ENCODE measurements at places on chromosomes 7 and 10.

DNA sequence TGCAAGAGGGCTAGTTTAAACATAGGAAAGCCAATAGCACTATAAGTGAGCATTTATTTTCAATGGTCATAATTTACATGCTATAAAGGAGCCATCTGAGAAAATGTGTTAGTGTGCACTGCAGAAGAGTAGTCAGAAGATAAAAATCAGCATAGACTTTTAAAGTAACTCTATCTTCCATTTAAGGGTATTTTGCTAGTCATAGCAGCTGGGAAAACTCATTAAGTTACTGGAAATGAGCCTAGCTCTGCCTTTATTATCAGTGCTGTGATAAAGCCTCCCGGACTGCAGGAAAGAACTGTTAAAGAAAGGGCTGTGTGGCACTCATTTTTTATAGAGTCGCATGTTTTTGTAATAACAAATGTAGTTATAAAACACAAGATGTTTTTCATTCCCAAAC lies 825.8 kb upstream of the POM121L12 start:
- no peak for DNase-seq

- no peak for DNase-seq
Observed at GRCh38 chr10:122286867-122287266, 15.8 kb downstream of the BTBD16 start.

GRCh38 chr7:999149-999879 lies 16.3 kb downstream of the CYP2W1 start:
- DNase-seq, result no peak

- DNase-seq, result no peak
Observed at GRCh38 chr7:121875203-121875602, 2.2 kb downstream of the PTPRZ1 start.

GRCh38 chr7:42745357-42746059 lies 166.4 kb downstream of the C7orf25 start:
- no peak for DNase-seq

DNA sequence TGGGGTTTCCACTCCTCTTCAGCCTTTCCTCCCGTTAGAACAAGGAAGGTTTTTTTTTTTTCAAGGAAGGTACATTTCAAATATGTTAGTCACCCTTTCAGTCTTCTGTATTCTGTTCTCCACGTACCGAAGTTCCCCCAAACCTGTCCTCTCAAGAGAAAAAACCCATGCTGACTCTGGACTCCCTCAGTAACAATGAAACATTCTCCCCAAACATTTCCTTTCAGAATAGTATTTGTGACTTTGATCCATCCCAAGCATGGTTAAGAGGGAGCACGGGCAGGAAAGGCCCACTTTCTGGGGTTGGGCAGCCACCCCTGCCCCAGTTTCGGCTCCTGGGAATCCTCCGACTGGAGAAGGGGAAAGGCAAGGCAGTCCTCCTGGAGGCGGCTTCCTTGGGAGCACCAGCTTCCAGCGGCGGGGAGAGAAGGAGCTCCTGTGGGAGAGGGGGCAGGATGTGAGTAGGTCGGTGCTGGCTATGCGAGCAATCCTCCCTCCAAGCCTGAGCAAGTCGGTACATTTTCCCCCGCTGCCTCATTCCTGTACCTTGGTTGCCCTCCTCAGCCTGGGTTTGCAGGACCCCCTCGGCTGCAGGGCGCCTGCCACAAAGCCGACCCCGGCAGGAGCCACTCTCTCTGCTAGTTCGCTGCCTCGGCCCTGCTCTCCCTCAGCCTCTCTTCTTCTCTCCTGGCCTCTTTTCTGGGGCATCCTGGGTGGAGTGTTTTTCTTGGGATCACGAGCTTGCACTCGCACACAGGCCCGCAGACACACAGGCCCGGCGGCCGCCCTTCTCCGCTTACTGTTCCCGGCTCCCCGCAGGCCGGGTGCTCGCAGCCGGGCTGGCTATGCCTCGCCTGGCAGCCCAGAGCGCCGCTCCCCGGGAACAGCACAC lies 2.1 kb upstream of the HOXA1 start:
- DNase-seq, result no peak

DNA sequence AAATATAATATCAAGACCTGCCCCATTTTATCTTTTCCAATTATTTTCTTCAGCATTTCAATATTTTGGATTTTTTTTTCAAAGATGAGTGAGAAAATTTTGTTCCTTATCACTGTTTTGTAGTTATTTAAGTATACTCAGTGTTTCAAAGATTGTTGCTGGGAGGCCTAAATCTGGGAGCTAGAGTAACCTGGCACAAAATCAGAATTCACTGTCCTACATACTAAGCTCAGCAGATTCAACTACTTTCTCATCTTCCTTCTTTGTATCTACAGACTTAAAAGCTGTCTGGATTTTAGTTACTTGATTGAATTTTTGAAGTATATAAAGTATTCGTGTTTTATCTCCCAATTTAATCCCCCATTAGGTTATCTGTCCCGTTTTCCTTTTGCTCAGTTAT lies 85.9 kb downstream of the TAX1BP1 start:
- DNase-seq, result no peak

- DNase-seq, result no peak
Observed at GRCh38 chr10:47169581-47169980, 130.4 kb upstream of the GDF10 start.

All from activated T-helper 1 cell treated with anti-CD3 and anti-CD28 coated beads, Interleukin-12 subunit alpha, Interleukin-12 subunit beta, Interleukin-2, Interleukin-4 antibody, amounts not matched to agents 30 ng/mL and 10 ng/mL and 1 ng/mL, durations not matched to agents 14 hours and 24 hours and 36 hours (primary cell).